ENCODE measurements at places on chromosomes 5 and 9.

DNA sequence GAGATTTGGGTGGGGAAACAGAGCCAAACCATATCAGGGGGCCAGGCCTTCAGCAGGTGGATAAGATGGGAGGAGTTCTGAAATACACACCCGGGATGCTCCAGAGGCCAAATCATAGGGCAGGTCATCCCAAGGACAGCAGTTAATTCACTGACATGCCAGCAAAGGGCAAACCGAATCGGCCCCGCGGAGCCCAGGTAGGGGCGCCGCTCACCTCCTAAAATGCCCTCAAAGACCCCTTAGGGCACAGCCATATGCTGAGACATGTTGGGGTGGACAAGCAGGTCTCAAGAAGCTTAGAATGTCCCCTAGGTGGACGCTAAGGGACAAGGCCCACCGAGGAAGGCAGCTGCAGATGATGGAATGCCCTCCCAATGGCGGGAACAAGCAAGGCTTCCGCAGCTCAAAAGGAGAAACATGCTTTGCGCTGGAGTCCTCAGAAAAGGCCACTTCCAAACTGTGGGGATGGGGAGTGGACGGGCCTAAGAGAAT is 144.9 kb downstream of the ERCC6L2 start:
- DNase-seq: no peak

GRCh38 chr9:135278586-135278985 is 191.1 kb downstream of the OLFM1 start:
- no peak for DNase-seq

GRCh38 chr9:112149211-112149610 is 25.9 kb downstream of the SUSD1 start:
- no peak for DNase-seq

GRCh38 chr5:2433086-2433485 is 318.4 kb downstream of the IRX2 start:
- no peak for DNase-seq

DNA sequence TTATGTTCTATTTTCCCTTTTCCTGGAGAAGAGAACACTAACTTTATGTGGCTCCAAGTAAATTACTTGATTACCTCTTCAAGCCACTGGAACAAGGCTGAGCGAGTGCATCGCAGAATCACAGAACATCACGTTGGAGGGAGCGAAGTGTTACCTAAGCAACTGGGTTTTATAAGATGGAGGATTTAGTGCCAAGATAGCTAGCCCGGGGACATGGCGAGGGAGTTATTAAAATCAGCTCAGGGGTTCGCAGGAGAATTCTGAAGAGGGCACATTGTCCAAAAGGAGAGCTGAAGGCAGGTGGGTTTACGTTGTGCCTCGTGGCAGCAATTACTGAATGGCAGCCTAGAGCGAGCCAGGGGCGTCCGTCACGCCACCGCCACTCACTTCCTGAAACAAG is 563.2 kb upstream of the ADAMTS16 start:
- no peak for DNase-seq

DNA sequence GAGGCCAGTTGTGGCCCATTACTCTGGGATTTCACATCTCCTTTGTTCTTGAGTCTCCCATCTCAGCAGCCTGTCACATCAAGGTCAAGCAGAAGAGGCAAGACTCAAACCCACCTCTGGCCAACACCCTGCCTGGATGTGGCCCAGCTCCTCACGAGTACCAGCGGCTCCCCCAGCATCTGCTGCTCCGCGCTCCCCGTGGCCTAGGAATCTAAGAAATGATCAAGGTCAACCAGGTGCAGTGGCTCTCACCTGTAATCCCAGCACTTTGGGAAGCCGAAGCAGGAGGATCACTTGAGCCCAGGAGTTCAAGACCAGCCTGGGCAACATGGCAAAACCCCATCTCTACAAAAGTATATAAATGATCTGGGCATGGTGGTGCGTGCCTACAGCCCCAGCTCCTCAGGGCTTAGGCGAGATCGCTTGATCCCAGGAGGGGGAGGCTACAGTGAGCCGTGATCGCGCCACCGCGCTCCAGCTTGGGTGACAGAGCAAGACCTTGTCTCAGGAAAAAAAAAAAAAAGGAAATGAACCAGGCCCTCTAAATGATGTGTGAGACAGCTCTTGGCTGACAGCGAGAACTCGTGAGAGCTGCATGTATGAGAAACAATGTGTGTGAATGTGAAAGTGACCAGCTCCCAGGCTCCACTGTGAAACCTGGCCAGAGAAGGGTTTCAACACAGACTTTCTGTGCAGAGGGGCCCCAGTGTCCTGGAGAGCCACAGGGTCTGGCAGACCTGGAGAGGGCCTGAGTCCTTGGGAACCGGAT is 61.6 kb upstream of the ANGPTL2 start:
- DNase-seq: peak; percentile 47

- DNase-seq: no peak
These were observed 249.6 kb downstream of the DENND1A start for GRCh38 chr9:123680352-123680751.

- DNase-seq: no peak
These were observed 181.1 kb upstream of the MEF2C start for GRCh38 chr5:89064054-89064453.

- no peak for DNase-seq
These were observed 174.8 kb upstream of the FOXD4L5 start for GRCh38 chr9:65459756-65460320.

DNA sequence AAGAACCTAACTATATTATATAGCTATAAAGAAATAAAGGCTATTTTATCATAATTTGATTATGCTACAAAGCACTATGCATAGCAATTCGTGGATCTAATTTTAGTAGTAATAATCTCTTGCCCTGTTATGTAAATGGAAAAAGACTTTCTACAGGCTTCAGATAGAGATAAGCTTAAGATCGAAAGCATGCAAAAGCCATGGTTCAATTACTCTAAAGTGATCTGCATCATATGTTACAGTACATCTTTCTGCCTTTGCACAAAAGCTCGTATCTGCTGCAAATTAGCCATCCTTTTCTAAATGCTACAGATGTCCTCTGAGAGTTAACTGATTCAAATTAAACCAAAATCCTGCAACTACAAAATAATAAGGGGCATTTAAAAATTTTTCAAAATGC is 234.8 kb upstream of the TMEM161B start:
- no peak for DNase-seq

GRCh38 chr5:43985411-43985810 is 382.4 kb downstream of the NNT start:
- DNase-seq: no peak

DNA sequence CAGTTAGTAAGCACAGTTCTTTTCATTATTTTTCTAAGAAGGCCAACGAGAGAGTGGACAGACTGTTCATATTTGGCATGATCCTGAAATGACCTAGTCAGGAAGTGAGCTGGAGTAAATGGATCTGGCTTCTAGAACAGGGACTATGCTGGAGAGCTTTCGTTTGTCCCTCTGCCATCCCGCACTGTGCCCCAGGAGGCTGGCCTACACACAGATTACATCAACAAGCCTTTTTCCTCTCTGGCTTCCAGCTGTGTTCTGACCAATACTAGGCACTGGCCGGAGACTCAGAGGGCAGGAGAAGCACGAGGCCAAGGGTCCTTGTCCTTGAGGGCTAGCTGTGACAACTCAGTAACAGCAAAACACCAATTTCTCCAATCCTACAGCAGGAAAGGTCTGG is 127.8 kb downstream of the MED27 start:
- DNase-seq: no peak

- DNase-seq: no peak
These were observed 27.2 kb downstream of the PAM start for GRCh38 chr5:102782217-102782872.

DNA sequence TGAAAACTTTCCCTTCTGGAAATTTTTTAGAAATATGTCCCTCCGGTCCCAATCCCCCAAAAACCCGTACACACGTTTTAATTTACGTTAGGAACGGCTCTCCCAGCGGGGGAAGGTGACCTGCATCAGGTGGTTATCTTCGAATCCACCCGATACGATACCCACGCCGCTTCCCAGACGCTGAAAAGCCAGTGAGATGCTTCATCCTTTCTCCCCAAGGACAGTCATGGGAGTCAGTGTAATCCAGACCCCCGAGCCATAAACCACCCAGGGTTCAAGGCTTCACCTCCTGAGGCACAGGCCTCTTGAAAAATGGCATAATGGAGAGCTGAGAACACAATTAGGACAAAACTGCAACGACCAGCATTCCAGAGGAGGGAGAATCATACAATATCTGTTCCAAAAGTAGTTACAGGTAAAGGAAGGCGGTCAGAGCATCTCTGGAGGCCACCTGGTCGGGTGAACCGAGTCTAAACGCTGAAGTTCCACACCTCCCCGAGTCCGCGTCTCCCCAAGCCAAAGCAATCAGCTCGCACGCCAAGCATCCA is 857 bp downstream of the FAM169A start:
- DNase-seq: no peak

DNA sequence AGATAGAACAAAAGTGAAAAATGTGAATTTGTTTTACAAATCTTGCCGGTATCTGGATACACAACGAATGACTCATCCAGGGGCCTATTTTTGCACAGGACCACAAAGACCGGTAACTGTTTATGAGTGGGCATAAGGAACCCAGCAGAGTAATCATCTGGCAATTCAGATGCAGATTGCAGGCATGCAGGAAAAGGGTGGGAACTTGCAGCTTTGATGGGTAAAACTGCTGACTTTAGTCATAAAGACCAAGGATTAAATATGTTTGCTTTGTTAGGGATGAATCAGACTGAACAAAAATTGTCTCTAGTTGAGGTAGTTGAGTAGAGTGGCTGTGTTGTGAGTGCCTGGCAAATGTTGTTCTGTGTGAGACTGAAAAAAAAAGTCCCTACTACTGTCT is 309.6 kb upstream of the CCNH start:
- DNase-seq: no peak

DNA sequence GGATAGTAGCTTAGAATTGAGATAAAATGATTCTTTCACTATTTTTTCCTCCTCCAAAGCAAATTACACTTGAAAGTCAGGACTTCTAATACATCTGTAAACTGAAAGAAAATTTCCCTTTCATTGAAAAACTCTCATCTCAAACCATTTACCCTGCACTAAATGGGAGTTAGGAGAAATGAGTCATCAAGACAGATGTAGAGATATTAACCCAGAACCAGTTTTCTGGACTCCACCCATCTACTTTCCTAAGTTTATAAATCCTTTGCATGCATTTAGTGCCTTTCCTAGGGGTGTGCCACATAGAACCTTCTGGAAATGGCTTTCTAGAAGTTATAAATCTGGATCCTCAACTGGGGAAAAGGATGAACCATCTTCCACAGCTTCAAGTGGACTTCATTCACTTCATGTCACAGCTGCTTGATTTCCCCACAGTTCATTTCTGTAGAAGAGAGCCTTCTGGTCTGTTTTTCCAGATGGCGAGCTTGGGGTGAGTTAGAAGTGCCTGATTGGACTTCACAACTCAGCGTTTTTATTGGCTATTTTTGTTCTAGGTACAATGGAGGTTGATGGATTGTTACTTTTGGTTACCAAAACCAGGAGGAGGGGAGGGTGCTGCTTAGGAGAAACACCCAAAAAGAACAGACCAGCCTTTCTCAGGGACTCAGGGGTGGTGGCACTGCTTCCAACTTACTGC is 72.5 kb upstream of the GPR151 start:
- DNase-seq: no peak

GRCh38 chr5:66821688-66822429 is 225.7 kb downstream of the MAST4 start:
- no peak for DNase-seq

- peak; percentile 66 for DNase-seq
These were observed 43.1 kb upstream of the NSMF start for GRCh38 chr9:137502008-137502911.

DNA sequence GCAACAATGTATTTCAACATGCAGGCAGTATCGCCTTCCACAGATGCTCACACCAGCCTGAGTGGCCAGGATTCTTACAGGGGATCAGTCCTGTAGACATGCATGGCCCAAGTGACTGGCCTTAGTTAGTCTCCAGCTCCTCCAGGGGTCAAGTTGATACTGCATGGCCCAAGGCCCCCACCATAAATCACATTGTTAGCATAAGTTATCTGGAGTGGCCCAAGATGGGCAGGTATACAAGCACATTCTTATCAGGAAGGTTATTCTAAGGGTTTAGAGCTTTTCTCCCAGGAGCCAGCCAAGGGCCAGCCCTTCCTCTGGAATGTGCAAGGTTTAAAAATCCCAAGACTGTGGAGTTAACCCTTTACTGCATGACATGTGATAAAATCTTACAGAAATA is 230.9 kb upstream of the NFIL3 start:
- no peak for DNase-seq

DNA sequence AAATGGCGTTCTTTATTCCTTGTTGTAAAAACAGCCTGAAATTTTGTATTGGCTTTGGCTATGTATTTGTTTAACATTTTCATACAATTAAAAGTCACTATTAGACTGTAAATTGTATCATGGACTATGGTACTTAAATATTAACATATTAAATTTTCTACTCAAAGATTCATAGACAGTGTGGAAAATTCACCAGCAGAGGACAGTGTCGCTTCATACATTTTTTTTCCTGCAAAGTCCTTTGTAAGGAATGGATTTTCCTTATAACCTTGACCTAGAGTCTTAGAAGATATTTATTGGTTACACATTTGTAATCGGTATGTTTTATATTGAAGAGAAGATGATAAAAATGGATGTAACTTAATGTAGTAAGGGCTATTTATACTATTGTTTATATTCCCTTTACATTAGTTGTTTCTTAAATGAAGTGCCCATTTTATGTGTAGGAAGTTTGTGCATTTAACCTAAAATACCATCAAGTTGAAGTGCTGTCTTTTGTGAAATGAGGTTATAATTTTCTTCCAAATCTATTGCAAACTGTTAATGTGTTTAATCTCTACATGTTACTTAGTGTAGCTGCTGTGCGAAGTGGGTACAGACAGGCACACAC is 150.1 kb downstream of the KDM4C start:
- DNase-seq: no peak
